ENCODE measurements at places on chromosomes 4 and X.

DNA sequence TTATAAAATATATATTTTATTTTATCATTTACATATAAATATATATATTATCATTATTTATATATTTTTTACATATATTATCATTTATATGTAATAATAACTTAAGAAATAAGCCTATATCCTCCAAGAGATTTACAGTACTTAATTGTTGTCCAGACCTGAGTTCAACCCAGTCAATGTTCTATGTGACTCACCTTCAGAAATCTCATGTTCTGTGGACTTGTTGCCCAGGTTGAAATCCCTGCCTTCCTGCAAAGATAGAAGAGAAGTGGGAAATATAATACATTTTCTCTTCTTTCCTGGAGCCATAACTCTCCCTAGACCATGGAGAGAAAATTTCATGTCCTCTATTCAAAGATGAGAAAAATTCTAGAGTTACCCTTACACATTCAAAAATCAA lies 247.3 kb downstream of the PARM1 start:
- no peak for DNase-seq

DNA sequence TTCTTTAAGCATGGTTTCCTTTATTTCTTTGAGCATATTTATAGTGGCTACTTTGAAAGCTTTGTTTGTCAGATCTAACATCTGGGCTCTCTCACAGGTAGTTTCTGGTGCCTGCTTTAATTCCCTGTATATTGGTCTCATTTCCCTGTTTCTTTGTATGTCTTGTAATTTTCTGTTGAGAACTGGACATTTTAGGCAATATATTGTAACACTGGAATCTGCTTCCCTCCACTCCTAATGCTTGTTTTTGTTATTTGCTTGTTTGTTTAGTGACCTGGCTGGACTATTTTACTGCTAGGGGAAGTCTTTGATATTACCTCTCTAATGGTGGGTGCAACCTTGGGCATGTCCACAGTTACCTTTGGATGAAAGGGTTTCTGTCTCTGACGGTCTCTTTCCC lies 25.0 kb downstream of the BMPR1B start:
- DNase-seq, result no peak

GRCh38 chrX:23999671-24000070 lies 27.3 kb downstream of the KLHL15 start:
- no peak for DNase-seq

DNA sequence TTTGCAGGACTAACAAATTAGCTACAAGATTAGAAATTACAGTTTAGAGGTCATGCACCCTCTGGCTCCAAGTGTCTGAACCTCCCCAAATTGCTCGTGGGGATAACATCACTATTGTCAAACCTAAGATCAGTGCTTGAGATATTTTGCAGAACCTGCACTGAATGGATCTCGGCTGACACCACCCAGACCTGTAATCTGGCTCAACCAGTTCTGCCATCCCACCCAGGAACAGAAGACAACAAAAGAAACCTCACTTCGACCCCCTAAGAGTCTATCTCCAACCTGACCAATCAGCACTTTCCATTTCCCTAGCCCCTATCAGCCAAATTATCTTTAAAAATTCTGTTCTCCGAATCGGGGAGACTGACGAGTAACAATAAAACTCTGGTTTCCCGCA lies 318.7 kb downstream of the NAP1L3 start:
- no peak for DNase-seq

DNA sequence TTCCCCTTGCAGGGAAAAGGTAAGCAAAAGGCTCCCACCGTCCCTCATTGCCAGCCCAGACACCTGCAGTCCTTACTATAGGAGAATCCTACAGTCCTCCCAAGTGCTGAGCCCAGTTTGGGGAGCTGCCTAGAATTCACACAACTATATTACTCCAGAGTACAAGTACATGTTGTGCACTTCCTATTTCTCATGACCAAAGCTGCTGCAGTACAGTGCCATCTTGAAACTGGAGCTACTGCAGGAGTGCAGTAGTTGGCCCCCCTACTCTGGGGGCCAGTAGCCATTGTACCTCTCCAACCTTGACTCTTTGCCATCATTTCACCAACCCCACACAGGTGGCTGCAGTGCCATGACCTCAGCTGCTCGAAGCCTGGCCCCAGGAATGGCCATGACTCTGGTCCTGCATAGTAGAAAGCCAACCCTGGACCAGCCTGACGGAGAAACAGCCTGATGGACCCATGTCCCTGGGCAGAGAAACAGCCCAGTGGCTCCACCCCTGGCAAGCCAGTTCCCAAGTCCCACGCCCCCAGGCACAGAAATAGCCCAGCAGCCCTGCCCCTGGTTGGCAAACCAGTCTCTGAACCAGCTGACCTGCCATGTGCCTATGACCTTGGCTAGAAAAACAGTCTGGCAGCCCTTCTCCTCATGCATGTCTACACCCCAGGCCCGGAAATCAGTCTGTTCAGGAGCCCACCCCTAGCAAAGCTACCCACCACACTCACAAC lies 51.9 kb downstream of the PHKA1 start:
- no peak for DNase-seq

DNA sequence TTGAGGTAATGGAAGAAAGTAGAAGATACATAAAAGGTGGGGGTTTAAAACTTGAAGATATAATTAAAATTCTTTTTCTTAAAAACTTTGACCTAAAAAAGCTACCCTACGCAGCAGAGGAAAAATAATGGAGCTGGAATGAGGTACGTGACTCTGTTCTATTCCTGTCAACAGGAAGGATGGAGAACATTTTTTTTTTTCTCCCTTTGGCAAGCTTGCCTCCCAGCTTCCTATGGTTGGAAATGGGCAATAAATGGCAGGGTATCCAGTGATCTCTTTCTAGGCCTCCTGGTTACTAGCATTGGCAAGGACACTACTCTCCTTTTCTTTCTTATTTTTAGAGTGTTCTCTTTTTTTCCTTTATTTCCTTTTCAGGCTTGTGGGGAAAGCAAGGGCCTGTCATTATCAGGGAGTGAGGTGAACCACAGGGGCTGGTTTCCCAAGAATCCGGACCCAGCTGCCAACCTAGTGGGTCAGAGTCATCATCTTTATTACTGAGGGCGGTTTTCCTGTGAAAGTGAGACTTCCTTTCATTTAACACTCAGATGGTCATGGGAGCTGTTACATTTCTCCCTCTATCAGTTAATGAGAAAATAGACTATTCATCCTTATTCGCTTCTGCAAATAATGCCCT lies 224.6 kb downstream of the SPRY1 start:
- no peak for DNase-seq

DNA sequence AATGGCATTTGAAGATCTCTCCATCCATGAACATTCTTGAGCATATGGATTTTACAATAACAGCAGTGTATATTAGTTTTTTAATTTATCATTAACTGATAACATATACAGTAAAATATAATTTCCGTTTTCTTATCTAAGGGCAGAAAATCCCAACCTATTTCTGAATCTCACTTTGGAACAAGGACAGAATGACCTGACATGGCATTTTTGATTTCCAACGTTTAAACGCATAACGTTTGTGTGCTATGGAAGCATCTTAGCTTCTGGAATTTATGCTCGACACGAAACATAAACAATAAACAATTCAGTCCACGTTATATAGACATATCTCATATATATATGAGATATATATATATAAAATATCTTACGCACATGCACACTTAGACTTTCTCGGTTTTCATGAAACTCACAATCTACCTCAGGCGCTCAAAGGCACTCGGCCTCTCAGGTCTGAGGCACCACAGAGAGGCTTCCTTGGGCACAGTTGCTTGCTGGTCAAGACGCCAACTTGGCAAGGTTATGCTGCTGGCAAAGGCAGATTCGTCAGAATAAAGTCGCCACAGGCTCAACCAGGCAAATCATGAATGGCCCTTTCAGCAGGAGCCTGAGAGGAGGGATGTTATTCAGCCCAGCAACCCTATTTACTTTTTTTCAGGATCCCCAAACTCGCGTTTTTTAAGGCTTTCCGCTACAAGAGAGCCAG lies 1.0 kb upstream of the UGT8 start:
- DNase-seq, result peak; percentile 49

DNA sequence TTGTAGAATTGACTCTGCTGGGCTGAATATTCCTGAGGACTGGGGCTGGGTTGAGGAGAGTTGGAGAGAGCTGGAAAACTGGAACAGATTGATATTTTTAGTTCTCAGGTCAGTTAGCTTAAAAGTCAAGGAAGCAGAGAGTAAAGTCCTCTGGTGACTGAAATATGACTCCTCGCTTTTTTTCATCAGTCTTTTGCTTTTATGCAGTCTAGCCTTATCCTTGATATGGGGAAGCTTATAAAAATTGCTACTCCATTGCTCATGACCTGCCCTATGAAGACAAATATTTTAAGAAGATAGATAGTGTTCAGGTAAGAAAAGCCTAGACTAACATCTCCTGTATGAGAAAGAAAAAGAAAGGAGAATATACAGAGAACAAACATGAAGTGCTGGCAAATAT lies 152.7 kb downstream of the C4orf33 start:
- no peak for DNase-seq

DNA sequence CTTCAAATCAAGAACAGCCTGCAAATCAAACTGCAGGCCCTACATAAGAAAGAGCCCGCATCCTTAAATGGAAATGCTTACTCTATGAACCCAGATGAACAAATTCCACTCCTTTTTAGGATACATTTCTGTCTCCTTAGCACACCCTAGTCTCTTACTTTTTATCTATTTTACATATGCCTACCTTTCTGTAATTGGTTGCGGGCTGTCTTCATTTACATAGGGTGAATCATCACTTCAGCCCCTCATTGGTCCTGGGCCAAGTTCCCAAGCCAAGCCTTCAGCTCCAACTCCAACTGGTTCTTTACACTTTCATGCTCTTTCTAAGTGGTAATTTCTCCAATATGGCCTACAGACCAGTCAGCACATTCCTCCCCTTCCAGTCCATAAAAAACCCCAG lies 219.3 kb downstream of the TRAM1L1 start:
- DNase-seq, result no peak

DNA sequence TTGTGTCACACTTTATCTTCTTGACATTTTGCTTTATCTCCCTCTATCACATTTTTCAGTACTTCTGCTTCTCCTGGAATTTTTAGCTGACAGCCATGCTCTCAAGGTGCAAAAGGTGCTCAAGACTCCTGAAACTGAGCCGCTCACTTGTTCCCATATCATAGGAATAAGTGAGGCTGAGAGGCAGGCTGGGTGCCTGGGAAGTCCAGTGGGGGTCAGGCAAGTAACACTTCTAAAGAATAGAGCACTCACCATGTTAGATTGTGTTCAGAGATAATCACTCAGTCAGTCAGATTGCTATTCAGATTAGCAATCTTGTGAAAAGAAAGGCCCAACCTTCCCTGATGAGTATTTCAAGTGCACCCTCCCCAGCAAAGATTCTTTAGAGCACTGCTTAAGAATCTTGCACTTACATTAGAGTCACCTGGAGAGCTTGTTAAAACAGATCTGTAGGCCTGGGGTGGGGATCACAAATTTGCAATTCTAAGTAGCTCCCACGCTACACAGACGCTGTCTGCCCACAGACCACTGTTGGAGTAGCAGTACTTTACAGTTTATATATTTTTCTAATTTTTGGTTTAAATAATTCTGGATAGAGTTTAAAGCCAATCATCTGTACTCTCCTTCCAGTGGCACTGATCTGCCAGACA lies 23.1 kb upstream of the LRAT start:
- DNase-seq, result no peak

- DNase-seq, result no peak
These were observed 201.3 kb downstream of the HS6ST2 start for GRCh38 chrX:132757066-132757623.

DNA sequence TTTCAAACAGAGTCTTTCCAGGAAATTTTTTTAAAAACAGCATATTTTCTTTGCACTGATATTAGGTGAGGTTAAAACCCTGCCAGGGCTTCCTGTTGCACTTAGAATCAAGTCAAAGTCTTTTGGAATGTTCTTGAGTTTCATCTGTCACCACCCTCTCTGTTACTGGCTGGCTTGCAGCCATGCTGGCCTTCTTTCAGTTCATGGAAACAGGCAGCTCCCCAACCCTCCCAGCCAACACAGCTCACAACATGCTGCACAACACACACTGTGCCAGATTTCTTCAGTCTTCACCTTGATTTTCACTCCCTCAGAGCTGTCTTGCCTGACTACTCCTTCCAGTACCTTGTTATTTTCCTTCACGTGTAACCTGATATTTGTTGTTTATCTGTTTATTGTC lies 129.5 kb downstream of the KCNIP4 start:
- no peak for DNase-seq
